ENCODE measurements at places on chromosomes 2 and 18.

- DNase-seq: no peak
Measured at GRCh38 chr2:50953021-50953420, 78.9 kb downstream of the NRXN1 start.

GRCh38 chr2:201880579-201880978 lies 74.2 kb downstream of the CDK15 start:
- no peak for DNase-seq

DNA sequence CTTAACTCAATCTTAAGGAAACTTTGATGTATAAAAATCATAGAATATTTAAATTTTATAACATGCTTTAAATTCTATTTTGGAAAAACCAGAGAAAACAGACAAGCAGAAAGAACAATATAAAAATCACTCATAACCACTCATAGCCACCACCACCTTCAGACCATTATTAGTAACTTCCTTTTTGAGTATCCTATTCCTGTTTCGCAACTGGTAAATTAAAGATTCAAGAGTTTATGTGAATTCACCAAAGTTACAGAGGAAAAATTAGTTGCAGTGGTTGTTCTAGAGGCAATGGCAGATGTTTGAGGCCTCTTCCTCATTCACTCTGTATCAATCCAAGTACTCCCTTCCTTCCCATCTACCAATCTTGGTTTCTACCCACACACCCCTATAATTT lies 49.3 kb upstream of the PROKR1 start:
- DNase-seq: no peak

DNA sequence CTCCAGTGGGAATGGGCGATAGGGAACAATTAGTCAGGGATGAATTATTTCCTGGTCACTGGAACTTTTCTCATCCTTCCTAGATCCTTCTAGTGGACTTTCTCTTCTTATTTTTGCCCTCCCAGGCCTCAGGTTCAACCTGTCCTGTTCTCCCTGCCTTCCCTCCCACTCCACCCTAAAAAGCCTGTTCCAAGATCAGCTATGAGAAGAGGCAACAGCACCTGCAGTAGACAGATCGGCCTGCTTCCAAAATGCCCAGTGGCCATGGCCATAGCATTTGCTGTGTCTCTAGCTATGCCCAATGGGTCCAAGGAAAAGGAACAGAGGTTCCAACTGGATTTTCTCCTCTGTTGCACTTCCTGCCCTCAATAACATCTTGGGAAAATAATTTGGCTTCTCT lies 16.5 kb upstream of the KCNF1 start:
- DNase-seq: no peak

- DNase-seq: no peak
Measured at GRCh38 chr2:233799087-233799665, 21.0 kb downstream of the MROH2A start.

DNA sequence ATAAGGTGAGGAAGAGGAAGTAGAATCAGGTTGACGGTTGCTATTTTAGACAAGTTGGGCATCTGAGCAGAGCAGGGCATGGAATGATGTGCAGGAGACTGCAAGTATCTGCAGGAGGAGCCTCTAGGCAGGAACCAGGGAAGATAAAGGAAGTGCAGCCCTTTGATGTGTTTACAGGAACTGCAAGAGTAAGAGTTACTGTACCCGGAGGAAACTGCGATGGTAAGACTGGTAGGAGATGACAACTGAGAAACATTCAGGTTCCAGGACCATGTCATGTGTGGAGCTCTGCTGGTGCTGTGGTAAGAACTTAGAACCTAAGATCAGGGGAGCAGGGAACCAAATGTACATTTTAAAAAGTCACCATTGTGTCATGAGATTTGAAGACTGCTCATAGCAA lies 134.3 kb upstream of the STON1 start:
- no peak for DNase-seq

Data from stimulated activated CD4-positive, alpha-beta T cell treated with anti-CD3 and anti-CD28 coated beads, Interleukin-1b, Interleukin-23, amount 100 ng/mL, for 48 hours (primary cell).